Mesothelial cell of epicardium (in vitro differentiated cells): ENCODE measurements at places on chromosomes 7 and 10. TPM values are rescaled to one million over a fixed set of nuclear protein-coding genes. Genes with fewer than 3 reads are reported as not detected.
A peak's percentile ranks its signal among the peaks of the same experiment; 100 is the strongest.

The TMEM140 gene
- total RNA-seq = 0.14 to 0.40 TPM in 2 of 3 replicates, not detected in the other

The MRC1 gene
- total RNA-seq = not detected in 3 replicates

- no peak for DNase-seq
Measured at GRCh38 chr7:37110660-37111424, 337.8 kb downstream of the ELMO1 start.

DNA sequence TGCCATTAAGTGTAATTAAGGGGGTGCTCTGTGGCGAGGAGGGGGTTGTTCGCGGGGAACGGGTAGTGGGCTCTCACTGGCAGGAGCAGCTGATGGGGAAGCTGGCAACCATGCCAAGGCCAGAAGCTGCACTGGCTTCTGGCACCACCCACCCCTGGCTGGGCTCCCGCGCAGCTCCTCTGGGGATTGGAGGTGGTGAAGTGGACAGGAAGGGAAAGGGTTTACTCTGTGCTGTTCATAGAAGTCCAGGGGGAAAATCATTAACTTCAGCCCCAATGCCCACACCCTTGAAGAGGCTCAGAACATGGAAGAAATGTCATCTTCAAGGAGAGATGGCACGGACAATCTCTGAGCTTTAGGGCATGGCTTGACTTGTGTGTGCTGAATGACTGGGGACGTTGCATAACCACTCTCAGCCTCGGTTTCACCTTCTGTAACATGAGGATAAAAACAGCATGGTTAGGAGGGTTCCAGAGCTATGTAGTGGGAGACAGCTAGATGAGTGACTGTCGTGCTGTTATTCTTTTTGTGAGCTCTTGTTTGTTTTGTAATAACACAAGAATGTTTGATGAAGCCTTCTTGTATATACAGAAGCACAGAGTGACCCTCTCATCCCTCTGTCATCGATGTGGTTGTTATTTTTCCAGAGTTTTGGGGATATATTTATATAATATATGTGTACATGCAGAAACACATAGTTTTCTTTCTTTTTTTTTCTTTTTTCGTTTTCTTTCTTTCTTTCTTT lies 29.9 kb downstream of the KAZALD1 start:
- no peak for DNase-seq

- DNase-seq = no peak
Measured at GRCh38 chr7:117347480-117347879, 24.6 kb upstream of the WNT2 start.

The LAMB1 gene
- total RNA-seq = 556 to 593 TPM (median 584 TPM) in 3 replicates

GRCh38 chr7:18666107-18666728 lies 170.7 kb downstream of the HDAC9 start:
- DNase-seq = peak; percentile 66

DNA sequence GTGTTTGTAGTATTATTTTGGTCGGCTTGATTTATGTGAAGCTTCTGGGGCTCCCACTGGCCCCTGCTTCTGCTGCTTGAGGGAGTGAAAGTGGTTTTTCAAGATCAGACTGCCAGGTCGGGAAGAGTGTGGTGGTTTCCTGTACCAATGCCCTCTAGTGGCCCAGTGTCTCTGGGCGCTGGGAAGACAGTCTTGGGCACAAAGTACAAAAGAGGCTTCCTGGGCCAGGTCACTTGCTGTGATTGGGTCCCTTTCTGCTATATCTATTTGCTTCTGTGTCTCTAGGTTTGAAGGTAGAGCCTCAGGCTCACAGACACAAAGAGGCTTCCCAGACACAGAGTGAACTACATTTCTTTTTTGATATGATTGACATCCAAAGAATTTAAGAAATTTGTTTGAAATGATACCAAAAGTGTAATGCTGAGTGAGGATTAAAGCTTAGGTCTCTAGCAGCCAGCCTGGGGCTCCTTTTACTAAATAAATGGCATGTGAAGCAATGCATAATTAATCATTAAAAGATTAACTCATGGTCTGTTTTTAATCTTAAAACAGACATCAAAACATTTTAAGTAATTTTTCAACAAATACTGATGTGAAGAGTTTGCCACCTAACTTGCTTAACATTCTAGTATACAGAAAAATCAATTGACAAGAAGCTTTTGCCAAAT lies 36.3 kb downstream of the ABCB1 start:
- no peak for DNase-seq

DNA sequence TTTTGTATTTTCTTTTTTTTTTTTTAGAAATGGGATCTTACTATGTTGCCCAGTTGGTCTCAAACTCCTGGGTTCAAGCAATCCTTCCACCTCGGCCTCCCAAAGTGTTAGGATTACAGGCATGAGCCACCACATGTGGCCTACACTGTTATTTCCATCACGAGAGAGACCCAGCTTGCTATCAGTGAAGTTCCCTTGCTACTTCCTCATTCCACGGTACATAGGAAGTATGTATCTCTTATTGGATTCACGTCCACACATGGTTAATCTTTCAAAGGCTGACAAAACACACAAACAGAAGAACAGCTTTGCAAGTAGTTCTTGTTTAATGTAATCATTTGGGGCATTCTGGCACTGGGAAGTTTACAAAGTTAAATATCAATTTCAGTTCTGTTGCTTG lies 50.9 kb downstream of the DCLRE1A start:
- no peak for DNase-seq

DNA sequence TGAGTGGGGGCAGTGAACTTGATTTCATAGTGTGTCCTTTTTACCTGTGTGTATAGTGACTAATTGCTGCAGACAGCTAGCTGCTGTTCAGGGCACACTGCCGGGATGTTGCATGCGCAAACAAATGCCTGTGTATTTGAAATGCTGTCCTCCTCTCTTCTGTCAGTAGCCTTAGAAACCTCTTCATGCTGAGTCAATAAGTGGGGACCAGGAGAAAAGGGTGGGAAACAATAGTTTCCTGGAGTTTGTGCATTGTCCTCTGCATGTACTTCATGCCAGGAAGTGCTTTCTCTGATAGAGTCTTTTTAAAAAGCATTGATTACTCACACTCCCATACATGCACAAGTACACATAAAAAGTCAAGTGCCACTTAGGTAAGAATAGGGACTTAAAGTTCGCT lies 1183.7 kb upstream of the CELF2 start:
- no peak for DNase-seq

GRCh38 chr7:47884675-47885074 lies 63.6 kb downstream of the PKD1L1 start:
- DNase-seq = no peak

- no peak for DNase-seq
Measured at GRCh38 chr10:49415109-49415508, 19.2 kb upstream of the DRGX start.

DNA sequence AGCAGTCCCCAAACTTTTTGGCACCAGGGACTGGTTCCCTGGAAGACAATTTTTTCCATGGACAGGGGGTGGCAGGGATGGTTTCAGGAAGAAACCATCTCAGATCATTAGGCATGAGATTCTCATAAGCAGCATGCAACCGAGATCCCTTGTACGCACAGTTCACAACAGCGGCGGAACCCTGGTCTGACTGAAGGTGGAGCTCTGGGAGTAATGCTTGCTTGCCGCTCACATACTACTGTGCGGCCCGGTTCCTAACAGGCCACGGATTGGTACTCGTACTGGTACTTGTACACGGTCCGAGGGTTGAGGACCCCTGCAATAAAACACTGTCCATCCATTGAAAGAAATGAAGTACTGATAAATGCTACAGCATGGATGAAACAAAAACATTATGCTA lies 32.8 kb downstream of the MKRN1 start:
- DNase-seq = no peak

DNA sequence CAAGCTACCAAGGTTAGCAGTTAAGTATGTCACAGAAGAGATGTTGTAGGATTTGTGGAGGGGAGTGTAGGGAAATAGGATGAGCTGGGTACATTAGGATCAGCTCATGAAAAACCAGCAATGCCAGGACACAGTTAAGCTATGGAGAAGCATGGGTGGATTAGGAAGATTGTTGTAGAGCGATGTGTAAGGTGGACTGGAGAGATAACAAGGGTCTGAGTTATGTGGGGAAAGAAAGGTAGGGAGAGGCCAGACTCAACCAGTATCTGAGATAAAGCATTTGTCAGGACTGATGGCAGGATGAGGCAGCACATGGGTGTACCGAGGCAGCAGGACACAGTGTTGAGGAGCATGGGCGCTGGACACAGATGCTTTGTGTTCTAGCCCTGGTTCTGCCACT lies 85.4 kb upstream of the PRR15 start:
- no peak for DNase-seq

DNA sequence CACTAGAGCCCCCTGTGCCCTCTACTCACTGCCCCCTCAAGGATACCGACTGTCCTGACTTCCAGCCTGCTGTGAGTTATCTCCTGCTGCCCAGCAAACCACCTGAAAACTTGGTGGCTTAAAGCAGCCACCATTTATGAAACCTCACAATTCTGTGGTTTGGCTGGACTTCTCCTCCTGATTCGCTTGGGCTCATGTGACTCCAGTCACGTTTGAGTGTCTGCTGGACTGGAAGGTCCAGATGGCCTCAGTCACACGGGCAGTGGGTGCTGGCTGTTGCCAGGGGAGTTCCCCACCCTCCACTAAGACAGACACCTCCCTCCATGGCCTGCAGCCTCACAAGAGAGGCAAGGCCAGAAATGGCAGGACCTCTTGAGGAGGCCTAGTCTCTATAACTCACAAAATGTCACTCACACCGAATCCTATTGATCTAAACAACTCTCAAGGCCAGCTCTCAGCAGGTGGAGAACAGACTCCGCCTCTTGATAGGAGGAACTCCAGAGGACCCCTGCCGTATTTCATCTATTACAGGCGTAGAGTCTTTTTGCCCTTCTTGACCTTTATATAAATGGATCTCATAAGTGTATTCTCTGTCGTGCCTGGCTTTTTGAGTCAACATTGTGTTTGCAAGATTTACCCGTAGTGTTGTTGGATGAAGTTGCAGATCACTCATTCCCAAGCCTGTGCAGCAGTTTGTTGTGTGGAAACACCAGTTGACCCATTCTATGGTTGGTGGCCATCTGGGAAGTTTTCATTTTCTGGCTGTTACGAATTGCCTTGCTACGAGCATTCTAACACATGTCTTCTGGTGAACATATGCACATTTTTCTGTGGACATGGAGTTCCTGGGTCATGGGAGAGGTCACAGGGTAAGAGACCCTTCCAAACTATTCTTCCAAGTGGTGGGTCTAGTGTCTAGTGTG lies 48.3 kb downstream of the ZMIZ1 start:
- DNase-seq = no peak

The STX1A gene
- 12.5 to 15.5 TPM (median 13.2 TPM) in 3 replicates for total RNA-seq

GRCh38 chr7:50153148-50153547 lies 60.1 kb upstream of the ZPBP start:
- DNase-seq = no peak

- no peak for DNase-seq
Measured at GRCh38 chr7:129773328-129773731, 161.8 kb downstream of the NRF1 start.

- no peak for DNase-seq
Measured at GRCh38 chr7:52423251-52423650, 612.2 kb upstream of the POM121L12 start.

The HDAC9 gene
- 32.2 to 37.4 TPM (median 35.9 TPM) in 3 replicates for total RNA-seq

GRCh38 chr7:136389933-136390332 lies 412.8 kb upstream of the MTPN start:
- DNase-seq = no peak
